ENCODE measurements at places on chromosomes 4 and X.

DNA sequence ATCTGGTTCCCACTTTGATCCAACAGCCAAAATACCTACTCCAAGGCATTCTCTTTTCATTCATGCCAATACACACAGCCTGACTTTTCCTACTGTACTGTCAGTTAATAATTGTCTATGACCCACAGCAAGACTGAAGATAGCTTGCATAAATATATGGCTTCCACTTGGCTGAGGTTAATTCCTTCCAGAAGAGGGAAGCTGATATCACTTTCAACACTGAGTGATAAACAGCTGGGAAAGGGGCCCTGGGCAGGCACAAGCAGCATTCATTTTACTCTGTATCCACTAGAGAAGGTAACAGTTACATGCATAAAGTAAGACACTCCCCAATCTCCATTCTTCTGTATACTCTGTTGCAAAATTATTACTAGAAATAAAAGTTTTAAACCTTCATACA lies 200.2 kb upstream of the UGT8 start:
- DNase-seq: no peak

- peak; percentile 29 for DNase-seq
Measured at GRCh38 chrX:53072418-53073114, 9.6 kb upstream of the TSPYL2 start.

GRCh38 chr4:156888762-156889161 lies 82.8 kb downstream of the PDGFC start:
- no peak for DNase-seq

GRCh38 chrX:153438532-153438931 lies 7.3 kb downstream of the TREX2 start:
- DNase-seq: peak; percentile 37

DNA sequence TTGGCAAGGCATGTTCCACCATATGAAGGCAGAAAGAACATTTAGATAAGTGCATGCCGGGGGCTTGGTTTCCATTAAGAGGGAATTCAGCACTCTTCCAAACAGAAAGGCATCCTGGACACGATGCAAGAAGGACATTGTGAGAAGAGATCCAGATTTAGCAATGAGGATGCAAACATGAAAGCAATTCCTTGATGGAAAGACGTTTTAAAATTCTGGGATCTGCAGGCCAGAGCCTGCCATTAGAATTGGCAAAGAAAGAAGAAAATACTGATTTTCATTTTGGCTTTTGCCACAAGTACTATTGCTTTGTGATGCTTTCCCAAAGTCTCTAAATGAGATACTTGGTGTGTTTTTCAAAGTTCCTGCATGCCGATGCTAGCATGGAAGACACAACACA lies 367.6 kb downstream of the PPP3CA start:
- no peak for DNase-seq

- DNase-seq: no peak
Measured at GRCh38 chrX:155441097-155441496, 17.3 kb downstream of the F8A3 start.

DNA sequence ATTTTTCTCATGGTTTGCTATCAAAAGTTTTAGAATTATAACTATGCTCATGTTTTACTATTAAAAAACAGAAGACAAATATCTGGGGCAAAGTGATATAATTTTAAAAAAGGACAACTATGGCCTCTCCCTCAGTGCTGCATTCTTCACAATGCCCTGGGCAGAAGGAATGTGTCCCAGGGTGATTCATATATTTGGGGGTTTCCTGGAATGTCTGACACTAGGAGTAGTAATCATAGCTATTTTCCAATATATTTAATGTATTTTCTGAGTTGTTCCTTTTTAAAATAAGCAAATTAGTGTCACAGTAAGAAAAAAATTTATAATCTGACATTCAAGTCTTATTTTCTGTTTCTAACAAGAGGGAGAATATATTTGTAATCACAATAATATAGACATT lies 281.7 kb downstream of the UNC5C start:
- no peak for DNase-seq

DNA sequence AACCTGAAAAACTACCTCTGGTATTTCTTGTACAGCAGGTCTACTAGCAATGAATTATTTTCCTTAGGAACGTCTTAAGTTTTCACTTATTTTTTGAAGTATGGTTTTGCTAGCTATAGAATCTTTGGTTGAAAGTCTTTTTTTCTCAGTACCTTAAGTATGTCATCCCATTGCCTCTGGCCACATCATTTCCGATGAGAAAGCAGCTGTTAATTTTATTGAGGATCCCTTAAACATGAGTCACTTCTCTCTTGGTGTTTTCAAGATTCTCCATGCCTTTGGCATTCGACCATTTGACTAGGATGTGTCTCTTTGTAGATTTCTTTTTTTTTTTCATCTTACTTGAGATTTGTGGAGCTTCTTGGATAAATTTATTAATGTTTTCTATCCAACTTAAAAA lies 803.8 kb upstream of the AMOT start:
- DNase-seq: no peak

GRCh38 chr4:38568768-38569167 lies 95.2 kb upstream of the KLF3 start:
- DNase-seq: no peak

DNA sequence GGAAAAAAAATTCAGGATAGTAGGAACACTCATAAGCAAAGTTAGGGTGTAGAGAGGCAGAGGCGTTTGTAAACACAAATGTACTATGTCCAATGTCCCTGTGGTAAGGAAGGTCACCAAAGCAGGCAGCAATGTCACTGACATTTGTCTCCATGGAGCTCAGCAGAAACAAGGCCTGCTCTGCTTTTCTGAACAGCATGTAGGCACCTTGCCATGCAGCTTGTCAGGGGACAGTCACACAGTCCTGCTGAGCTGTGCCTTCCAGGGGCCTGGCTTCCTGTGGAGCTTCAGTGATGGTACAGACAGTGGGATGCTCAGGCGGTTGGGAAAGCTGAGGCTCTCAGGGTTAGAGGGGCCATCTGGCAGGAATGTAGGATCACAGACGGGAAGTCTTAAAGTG lies 74.5 kb upstream of the HS3ST1 start:
- no peak for DNase-seq

GRCh38 chr4:121564840-121565375 lies 131.9 kb downstream of the ANXA5 start:
- DNase-seq: no peak

DNA sequence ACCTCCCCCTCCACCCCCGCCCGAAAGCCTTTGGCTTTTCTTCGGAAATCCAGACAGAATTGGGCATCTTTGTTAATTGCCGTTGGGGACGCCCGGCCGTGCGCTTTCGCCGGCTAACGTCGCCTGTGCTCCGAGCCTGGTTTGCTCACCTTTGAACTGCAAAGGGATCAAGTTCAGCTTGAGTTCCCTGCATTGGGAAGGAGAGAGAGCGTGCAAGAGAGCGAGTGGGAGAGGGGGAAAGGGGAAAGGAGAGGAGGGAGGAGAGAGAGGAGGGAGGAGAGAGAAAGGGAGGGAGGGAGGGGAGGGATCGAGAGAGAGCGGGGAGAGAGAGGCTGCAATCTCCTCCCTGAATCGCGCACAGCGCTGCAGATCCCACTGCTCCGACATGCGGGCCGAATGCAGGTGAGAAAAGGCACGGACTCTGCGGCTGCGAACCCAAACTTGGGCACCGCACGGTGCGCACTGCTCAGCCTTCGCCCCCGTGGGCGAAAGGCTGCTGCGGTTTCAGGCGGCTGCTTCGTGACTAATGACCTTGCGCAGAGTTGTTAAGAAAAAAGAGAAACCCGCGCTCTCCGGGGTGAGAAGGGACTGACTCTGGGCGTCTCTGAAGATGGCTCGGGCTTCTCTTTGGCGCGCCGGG lies at the start of gene PCDH7:
PCDH7 (plus strand) TSS at position 349 of the 640 bp plus-strand sequence. CDS start 1,054 bp downstream, outside the sequence.
- peak; percentile 56 for DNase-seq

GRCh38 chrX:29531336-29531735 lies 684.0 kb upstream of the MAGEB2 start:
- no peak for DNase-seq

DNA sequence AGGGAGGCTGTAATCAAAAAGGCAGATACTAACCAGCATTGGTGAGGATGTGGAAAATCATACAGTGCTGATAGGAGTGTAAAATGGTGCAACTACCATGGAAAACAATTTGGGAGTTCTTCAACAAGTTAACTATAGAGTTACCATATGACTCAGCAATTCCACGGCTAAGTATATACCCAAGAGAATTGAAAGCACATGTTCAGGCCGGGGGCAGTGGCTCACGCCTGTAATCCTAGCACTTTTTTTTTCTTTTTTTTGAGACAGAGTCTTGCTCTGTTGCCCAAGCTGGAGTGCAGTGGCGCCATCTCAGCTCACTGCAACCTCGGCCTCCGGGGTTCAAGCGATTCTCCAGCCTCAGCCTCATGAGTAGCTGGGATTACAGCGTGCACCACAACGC lies 15.0 kb upstream of the CD99L2 start:
- DNase-seq: no peak

DNA sequence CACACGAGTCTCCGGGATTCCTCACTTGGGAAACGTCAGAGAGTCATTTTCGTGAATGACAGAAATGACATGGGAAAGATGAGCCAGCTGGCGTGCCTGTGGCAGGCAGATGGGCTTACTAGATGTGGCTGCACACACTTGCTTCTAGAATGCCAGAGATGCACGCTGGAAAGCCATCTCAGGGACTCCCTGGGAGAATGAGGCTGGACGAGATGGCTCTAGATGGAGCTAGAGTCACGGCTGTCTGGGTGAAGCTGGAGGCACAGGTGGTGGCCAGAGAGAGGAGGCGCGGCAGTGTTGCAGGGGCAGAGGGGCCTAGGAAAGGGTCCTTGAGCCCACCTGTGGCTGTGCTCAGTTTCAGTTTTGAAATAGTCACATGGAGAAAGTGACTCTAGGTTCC lies 26.0 kb downstream of the TKTL1 start:
- no peak for DNase-seq

DNA sequence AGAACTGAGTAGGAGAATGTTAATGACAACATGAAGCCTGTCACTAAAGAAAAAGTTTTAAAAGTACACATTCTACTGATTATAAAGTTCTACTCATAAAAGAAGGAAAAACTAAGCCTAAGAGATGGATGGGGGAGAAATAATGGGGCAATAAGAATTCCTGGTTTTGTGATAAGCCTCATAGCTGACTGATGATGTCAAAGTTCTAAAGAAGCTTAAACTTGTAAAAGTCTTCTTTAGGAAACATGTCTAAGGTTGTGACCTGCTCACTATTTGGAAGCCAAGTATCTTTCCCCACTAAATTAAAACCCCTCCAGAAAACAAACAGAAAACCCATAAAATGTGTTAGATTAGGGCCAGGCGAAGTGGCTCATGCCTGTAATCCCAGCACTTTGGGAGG lies 232.9 kb upstream of the GIMD1 start:
- DNase-seq: no peak

DNA sequence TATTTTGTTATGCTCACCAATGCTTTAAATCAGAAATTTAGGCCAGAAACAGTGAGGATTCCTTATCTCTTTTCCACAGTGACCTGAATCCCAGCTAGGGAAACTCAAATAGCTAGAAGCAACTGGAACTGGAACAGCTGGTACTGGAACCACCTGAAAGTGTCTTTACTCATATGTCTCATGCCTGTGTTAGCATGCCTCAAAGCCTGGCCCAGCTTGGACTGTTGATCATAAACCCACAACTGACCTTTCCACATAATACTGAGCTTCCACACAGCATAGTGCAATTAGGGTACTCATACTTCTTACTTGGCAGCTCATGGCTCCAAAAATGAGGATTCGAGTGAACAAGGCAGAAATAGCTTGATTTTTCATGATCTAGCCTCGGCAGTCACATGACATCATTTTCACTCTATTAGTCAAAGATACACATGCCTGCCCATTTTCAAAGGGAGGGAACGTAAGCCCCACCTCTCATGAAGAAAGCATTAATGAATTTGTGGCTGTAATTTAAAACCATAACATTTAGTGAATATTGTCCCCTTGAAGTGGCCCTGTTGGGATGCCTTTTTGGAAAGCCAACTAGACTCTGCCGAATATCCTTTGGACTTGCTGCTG lies 80.8 kb upstream of the ACSL1 start:
- DNase-seq: no peak

- no peak for DNase-seq
Measured at GRCh38 chr4:152591396-152591795, 55.5 kb upstream of the FBXW7 start.

- DNase-seq: no peak
Measured at GRCh38 chr4:24560868-24561368, 23.4 kb downstream of the DHX15 start.

- peak; percentile 7 for DNase-seq
Measured at GRCh38 chrX:48854898-48855297, 19.5 kb upstream of the PCSK1N start.

- no peak for DNase-seq
Measured at GRCh38 chr4:3375688-3376087, 66.1 kb upstream of the HGFAC start.

- DNase-seq: no peak
Measured at GRCh38 chr4:140068271-140068670, 85.7 kb downstream of the MAML3 start.

GRCh38 chrX:56812515-56813105 lies 83.6 kb downstream of the NBDY start:
- no peak for DNase-seq

DNA sequence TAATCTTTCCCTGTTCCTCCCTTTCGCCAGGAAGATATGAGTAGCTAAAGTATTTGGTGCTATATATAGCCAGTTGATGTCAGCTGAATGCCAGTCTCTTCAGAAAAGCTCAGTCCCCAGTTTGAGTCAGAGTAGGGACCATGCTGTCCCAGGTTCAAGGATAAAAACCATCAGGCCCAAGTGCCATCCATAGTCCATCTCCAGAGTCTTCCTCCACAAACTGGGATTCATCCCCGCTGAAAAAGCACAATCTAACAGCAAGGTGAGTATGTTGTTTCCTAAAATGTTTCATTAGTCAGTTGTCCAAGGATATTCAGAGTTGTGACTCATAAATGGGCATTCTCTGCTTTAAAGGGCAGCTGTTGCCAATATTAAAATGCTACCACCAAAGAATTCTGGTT lies at the start of gene MYOZ2:
MYOZ2 (plus strand) TSS at position 112 of the 401 bp plus-strand sequence. CDS start 694 bp downstream, outside the sequence.
- DNase-seq: no peak

GRCh38 chr4:184684491-184685189 lies 35.1 kb downstream of the PRIMPOL start:
- DNase-seq: peak; percentile 96

GRCh38 chrX:13168269-13168668 lies 123.8 kb upstream of the FAM9C start:
- DNase-seq: no peak

DNA sequence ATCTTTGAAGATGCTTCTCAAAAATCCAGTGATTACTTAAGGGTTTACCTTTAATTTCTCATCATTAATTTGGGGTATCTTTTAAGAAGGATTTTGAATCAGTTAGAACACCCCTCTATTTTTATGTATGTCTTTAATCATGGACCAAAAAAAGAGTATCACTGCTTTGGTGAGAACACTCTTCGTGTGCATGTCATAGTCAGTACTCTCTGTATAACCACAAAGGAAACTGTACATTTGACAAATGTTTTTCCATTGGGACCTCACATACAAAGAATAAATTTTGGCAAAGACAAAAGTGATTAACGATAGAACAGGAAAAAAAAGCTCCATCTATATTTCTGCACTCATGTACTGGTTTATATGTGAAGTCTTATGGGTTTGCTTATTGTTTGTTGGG lies 31.3 kb downstream of the FAM241A start:
- no peak for DNase-seq

- DNase-seq: no peak
Measured at GRCh38 chrX:13892856-13893255, 76.0 kb upstream of the GPM6B start.

GRCh38 chr4:98446499-98447375 lies 185.6 kb downstream of the RAP1GDS1 start:
- DNase-seq: peak; percentile 64

- no peak for DNase-seq
Measured at GRCh38 chrX:20309806-20310205, 43.1 kb upstream of the RPS6KA3 start.

- DNase-seq: no peak
Measured at GRCh38 chr4:85815796-85816459, 341.0 kb downstream of the ARHGAP24 start.

- DNase-seq: no peak
Measured at GRCh38 chrX:130714665-130715064, 188.3 kb downstream of the ENOX2 start.

All from Kasumi-1 (cell line).